ENCODE measurements at places on chromosomes 7 and 10.

- DNase-seq: no peak
Observed at GRCh38 chr10:77156406-77156879, 481.2 kb downstream of the KCNMA1 start.

- no peak for DNase-seq
Observed at GRCh38 chr10:124035306-124035927, 58.0 kb downstream of the CHST15 start.

- DNase-seq: no peak
Observed at GRCh38 chr10:98953251-98953650, 282.4 kb downstream of the HPSE2 start.

GRCh38 chr10:13827076-13827797, 240.5 kb downstream of the PRPF18 start:
- no peak for DNase-seq

DNA sequence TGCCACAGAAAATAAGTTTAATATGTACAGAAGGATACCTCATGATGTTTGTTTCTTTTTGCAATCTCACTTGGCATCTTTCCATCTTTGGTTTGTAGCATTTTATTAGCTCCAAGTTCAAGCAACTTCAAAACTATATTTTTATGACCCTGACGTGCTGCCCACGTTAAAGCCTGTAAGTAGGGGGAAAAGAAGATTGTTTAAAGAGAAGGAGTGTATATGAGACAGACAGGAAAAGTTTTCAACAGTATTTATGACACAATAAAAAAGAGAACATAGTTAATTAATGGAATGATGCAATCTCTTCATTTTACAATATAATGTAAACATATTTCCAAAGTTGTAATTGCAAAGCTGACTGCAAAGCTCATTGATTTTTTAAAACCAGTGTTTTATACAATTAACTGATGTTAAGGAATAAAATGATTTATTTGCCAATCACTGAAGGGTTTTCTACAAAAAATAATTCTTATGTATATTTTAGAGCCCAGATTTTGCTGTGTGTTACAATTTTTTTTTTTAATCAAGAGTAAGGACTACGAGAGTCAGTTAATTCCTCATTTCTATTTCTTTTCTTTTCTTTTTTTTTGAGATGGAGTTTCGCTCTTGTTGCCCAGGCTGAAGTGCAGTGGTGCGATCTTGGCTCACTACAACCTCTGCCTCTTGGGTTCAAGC, 42.5 kb downstream of the ASZ1 start:
- no peak for DNase-seq

- DNase-seq: no peak
Observed at GRCh38 chr10:30791197-30791611, 161.7 kb upstream of the LYZL2 start.

GRCh38 chr10:124609698-124610097, 134.5 kb downstream of the FAM53B start:
- DNase-seq: no peak

- DNase-seq: no peak
Observed at GRCh38 chr10:87750001-87750671, 67.9 kb downstream of the ATAD1 start.

DNA sequence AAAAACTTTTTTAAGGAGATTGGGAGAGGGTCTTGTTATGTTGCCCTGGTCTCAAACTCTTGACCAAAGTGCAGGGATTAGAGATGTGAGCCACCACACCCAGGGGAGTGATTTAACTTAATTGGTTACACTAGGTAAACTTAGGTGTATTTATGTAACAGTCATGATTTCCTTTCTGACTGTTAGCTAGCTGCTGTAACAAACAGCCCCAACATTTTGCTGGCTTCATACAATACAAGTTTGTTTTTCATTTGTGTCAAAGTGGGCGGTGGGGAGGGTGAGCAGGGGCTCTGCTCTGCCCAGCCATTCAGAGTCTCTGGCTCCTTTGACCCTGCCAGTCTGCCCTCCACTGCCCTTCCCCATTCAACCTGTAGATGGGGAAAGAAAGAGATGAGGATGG, 9.3 kb downstream of the DOCK1 start:
- DNase-seq: no peak

DNA sequence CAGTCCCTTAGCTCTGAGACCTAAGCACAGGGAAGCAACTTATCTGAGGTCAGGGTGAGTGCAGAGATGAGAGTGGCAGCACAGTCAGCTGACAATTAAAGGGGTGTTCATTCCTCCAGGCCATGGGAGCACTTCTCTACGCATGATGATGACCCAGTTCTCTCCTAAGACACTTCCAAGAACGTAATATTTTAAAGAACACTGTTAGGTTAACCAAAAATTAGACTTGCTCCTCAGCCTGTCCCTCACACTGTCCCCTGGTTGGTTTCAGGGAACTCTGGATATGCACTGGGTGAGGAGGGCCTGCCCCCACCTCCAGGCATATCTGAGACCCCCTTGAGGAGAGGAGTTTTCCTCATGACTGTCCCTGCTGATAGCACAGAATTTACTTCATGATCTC, 767.5 kb downstream of the GRID1 start:
- no peak for DNase-seq

DNA sequence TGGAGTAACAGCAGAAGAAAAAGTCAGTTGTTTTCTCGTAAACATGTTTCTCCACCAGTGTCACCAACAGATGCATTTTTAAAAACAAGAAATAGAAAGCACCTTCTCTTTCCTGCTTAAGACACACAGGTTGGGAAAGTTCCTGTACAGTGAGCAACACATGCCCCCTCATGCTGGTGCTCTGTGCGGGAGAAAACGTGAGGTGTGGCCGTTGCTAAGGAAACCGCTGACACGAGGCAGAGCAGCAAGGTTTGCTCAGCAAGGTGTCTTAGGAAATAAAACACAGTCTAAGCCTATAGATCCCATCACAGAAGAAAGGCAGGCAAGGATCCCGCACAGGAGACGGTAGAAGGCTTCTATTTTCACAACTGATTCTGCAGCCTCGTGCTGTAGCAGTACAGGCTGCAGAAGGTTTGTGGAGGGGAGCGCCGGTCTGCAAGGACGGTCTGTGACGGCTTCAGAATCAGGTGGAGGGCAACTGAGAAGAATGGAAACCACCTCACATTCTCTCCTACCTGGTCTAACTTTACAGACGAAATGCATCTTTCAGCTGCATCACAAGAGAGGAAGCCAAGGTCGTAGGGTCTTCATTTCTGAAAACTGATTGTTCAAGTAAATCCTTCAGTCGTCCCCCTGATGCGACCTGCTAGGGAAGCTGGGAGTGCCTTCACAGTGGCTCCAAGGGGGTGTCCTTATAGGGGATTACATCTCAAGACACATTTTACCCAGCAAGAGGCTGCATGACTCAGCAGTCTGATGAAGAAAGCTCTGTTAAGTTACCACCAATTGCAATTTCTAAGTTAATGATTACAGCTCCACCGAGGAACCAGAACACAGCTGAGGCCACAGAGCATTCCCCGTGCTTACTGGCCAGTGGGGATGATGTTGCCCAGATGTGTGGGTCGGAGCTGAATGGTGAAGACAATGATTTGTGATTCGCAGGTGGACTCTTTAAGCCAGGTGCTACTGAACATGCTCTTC, 150.7 kb upstream of the KLF14 start:
- no peak for DNase-seq

DNA sequence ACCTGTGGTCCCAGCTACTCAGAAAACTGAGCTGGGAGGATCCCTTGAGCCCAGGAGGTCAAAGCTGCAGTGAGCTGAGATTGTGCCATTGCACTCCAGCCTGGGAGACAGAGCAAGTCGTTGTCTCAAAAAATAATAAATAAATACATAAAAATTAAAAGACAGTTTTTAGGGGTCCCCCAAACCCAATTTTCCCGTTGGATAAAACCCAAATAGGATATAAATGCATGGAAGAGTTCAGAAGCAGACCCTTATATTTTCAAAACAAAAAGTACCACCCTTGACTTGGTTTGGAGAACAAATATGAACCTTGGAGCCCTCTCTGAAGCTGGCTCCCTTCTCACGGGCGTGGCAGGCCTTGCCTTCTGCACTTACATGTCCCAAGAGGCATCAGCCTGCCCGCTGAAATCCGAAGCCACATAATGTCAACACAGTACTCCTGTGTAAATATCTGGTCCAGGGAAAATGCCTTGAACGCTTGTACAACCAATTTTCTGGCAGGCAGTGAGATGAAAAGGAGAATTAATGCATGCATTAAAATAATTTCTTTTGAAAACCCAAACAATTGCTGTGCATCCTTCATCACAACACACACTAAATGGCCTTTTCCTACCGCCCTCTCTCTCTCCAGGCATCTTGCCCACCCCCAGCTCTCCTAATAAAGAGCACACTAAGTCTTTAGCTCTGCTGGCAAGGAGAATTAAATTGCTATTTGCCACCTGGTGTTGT, 46.4 kb upstream of the PARD3 start:
- DNase-seq: no peak

- DNase-seq: no peak
Observed at GRCh38 chr10:72030762-72031543, 57.4 kb downstream of the SPOCK2 start.

DNA sequence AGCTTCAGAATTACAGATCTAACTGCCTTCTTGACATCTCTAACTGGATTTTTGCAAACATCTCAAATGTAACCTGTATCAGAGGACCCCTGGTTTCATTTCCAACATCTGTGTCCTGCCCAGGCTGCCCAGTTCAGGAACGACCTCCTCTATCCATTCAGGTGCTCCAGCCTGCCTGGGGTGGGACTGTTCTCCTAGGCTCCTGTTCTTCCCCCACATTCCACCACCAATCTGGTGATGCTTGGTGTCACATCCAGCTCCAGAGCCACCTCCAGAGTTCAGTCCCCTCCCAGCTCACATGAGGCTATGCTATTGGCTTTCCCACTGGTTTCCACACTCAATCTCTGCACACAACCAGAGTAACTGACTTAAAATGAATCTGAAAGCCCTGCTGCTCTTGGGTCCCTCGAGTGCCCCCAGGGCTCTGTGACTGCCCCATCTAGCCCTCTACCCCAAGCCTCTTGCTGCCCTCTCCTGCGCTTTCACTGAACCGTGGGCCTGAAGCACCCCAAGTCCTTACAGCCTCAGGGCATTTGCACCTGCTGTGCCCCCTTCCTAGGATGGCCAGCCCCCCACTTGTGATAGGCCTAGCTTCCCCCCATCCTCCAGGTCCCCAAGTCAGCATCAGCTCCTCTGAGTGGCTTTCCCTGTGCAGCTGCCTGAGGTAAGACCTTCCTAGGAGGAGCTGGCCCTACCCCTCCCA, 46.1 kb downstream of the PPIF start:
- no peak for DNase-seq

DNA sequence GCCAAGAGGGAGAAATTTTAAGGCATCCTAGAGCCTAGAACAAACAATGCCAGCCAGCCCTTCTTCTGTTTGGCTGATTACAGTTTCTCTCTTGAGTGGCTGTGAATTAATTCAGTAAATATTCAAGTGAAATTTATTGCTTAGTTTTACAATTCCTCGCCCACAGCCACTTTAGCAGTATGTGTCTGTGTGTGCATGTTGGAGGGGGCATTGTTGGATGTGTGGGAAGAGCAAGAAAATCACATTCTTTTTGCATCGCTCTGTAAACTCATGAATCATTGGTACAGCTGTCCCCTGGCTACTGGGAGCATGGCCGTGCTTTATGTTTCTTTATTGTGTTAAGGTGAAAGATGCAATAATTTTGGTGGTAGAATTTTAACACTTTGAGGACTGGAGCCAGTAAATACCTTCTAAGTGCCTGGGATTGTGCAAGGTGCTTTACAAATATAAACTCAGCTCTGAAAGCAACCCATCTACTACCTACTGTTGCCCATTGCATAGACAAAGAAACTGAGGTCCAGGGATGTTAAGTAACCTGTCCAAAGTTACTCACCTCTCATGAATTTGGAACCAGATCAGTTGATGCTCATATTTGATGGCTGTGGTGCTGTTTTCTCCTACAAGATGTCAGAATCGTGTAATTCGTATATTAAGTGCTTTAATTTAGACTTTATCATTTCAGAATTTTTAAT, 89.9 kb upstream of the BTBD16 start:
- no peak for DNase-seq

DNA sequence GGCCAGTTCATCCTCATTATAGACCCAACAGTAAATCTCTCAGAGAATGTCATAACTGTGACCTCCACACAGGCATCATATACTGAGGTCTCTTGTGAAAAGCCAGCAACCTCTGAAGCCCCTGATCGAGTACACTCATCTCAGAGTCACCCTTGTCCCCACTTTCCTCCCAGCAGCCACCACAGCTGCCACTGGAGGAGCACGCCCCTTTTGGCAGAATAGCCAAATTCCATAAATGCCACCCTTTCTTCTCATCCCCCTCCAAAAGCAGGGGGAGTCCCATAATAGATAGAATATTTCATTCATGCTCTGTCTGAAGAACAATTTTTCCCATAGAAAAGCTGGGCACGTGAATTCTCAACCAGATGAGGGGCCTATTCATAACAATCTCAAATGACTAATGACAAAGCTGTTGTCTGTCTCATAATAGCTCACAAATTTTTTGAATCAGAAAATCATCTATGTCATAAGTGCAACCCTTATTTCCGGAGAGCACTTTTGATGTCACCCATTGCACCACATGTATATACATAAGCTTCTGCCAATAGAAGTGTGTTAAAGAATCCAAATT, 47.4 kb downstream of the SGMS1 start:
- no peak for DNase-seq

DNA sequence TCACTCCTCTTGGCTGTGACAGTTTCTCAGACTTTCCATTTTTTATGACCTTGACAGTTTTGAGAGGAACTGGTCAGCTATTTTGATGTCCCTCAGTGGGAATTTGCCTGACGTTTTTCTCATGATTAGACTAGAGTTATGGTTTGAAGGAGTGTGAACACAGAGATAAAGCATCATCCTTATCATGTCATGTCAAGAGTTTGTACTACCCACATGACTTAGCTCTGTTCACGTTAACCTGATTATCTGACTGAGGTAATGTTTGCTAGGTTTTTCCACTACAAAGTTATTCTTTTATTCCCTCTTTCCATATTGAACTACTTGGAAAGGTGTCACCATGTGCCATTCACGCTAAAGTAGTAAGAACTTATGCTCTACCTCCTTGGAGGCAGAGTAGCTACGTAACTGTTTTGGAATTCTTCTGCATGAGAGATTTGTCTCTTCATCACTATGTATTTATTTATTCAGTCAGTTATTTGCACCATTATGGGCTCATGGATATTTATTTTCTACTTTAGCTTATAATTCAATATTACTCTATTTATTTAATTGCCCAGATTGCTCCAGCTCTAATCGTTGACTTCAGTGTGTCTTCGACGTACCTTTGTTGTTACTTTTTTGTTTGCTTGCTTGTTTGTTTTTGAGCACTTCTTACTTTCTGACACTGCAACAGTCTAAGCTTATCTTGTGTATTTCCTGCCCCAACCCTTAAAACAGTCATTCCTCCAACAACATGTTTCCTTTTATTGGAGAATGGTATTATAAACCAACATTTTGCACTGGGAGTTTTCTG, 50.4 kb downstream of the CPED1 start:
- no peak for DNase-seq

GRCh38 chr10:119567978-119568377, 25.5 kb upstream of the RGS10 start:
- DNase-seq: no peak
